ENCODE measurements at places on chromosomes 5 and 9.
A peak's percentile ranks its signal among the peaks of the same experiment; 100 is the strongest.

GRCh38 chr5:151008210-151008491 lies 12.2 kb upstream of the GPX3 start:
- no peak for DNase-seq

GRCh38 chr5:87116825-87117512 lies 150.7 kb upstream of the RASA1 start:
- DNase-seq: no peak

- peak; percentile 19 for DNase-seq
Observed at GRCh38 chr5:93929131-93929530, 187.7 kb upstream of the POU5F2 start.

- no peak for DNase-seq
Observed at GRCh38 chr5:127839496-127840197, 136.5 kb downstream of the CCDC192 start.

GRCh38 chr9:79446523-79447307 lies 125.0 kb upstream of the TLE4 start:
- DNase-seq: no peak

GRCh38 chr5:125346316-125346715 lies 599.9 kb upstream of the ZNF608 start:
- DNase-seq: no peak

DNA sequence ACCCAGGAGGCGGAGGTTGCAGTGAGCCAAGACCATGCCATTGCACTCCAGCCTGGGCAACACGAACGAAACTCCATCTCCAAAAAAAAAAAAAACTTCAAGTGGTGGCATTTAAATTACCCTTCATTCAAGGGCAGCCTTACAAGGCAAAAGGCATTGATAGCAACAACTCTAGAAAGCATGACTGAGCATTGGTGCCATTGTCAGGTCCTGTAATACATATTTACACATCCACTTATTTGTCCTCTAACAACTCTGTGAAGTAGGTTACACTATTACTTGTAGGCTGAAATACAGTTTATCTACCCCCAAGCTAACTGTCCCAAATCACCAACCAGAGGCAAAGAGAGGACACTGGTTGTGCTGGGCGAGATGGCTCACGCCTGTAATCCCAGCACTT lies 52.7 kb upstream of the LARP1 start:
- no peak for DNase-seq

DNA sequence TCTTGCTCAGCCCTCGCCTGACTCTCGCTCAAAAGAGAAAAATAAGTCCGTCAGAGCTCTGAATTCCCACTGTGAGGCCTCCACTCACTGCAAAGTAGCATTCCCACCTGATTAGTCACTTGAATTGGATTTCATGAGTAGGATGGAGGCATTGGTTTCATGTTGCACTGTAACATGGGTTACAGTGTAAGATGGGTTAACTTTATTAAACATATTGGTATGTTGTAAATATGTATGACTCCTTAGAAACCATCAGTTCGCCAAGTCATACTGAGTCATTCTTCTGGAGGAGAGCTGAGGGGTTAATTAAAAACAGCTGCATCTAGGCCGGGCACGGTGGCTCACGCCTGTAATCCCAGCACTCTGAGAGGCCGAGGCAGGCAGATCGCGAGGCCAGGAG lies 93.8 kb upstream of the BNC2 start:
- DNase-seq: peak; percentile 99

DNA sequence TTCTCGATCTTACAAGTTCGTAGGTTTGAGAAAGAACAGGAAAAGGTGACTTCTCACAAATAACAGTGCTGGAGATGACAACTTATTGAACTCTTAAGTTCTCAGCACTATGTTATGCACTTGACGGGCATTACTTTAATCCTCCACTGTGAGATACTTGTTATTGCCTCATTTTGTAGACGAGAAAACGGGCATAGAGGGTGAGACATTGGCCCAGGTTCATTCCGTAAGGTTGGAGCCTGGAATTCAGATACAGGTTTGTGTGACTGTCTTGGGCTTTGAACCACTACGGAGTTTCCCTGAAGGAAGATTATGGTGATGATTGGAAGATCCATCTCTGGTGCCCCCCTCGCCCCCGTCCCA lies 657 bp downstream of the MAT2B start:
- no peak for DNase-seq

- no peak for DNase-seq
Observed at GRCh38 chr5:143083006-143083405, 312.8 kb downstream of the ARHGAP26 start.

- no peak for DNase-seq
Observed at GRCh38 chr5:142664636-142665035, 21.3 kb downstream of the FGF1 start.

All from non-pigmented ciliary epithelial cell (primary cell).